Vagina (tissue), 2 donors: ENCODE measurements at places on chromosomes 6 and 20.
A peak's percentile ranks its signal among the peaks of the same experiment; 100 is the strongest.

DNA sequence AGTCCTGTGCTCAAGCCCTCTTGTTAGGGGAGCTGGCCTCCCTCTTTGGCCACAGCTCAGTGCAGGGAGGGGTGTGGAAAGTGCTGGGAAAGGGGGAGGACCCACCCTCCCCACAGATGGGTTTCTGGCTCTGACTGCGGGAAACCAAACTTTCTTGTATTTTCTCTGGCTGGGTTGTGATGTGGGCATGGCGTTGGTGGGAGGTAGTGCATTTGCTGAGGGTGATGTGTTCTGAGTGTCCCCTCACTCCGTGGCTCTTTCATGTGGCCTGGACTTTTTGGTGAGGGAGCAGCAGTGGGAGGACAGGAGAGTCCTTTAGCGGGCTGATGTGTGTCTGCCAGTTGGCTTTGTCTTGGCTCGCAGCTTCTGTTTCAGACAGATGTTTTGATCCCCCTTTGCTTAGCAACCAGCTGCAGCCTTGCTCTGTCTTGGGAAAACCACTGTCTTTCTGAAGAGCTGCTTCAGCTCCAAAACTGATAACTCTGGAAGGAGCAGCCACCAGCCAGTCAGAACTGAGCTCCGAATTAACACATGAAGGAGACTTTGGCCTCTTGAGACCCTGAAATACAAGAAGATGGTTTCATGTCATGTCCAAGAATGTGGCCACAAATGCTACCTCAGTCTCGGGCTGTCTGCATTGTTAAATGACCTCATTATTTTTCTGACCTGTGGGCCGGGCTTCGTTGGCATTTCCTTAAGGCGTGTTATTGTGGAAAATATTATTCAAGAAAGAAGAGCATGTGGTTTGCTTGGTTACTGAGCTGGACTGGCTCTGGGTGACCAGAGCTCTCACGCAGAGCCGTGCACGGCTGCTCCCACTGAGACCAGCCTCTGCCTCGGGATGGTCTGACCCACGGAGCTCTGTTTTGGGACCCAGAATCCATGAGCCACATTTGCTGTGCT is 21.5 kb downstream of the SYNJ2 start:
- H3K4me3 ChIP-seq = peak overlapping the region; percentile 5
- H3K4me1 ChIP-seq = peaks cover 34% of the 10 kb centered on the region
- H3K27ac ChIP-seq = peak overlapping the region; percentile 93
- no peaks in the 10 kb centered on the region for H3K36me3 ChIP-seq

DNA sequence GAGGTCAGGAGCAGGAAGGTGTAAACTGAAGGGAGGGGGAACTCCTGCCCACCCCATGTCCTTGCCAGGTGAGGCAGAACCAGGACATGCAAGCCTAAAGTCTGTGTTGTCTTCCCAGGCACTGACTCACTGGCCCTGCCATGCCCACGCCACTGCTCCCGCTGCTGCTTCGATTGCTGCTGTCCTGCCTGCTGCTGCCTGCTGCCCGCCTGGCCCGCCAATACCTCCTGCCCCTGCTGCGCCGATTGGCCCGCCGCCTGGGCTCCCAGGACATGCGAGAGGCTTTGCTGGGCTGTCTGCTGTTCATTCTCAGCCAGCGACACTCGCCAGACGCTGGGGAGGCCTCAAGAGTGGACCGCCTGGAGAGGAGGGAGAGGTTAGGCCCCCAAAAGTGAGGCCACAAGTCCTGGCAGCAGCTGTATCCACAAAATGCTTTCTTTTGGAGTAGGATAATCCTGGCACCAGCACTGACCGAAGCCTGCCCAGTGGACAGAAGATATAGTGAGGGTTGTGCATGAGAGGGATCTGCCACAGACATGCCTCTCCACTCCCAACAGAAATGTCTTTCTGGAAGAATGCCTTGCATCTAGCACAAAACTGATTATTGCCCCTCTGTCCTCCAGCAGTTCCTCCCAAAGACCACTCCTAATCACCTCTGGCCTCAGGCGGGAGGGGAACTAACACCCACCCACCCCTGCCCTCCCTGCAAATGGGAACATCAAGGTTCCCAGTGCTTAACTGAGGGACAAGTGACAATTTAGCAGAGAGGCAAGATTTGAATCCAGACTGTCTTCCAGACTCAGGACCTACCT is 812 bp downstream of the MYMX start:
- peaks cover 57% of the 10 kb centered on the region for H3K4me1 ChIP-seq
- DNase-seq = no peak
- no peaks in the 10 kb centered on the region for H3K36me3 ChIP-seq
- H3K27me3 ChIP-seq = no peaks in the 10 kb centered on the region
- H3K27ac ChIP-seq = peak overlapping the region; percentile 27

GRCh38 chr20:41166201-41167117 is 29.1 kb downstream of the PLCG1 start:
- H3K27ac ChIP-seq = no peak overlapping the region
- H3K4me3 ChIP-seq = no peak overlapping the region
- DNase-seq = no peak

- H3K27me3 ChIP-seq = no peaks in the 10 kb centered on the region
- H3K36me3 ChIP-seq = no peaks in the 10 kb centered on the region
- DNase-seq = no peak
- H3K4me3 ChIP-seq = no peak overlapping the region
Observed at GRCh38 chr6:75609639-75610590, 8.2 kb downstream of the SENP6 start.

DNA sequence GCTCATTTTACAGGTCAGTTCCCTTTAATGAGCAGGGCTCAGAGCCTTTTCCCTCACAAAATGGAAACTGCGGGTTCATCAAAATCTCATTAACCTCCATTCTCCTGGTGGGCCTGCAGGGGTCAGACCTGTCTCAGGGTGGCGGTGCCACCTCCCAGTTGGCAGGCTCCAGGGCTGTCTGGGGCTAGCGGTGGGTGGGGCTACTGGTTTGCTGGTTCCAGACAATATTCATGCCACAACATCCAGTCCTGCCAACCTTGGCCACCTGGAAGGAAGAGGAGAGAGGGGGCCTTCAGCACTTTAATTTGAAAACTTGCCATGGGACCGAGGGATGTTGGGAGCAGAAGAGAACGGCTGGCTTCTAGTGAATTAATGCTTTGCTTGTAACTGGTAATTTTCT is 41.9 kb upstream of the CTNNBL1 start:
- no peak overlapping the region for H3K27ac ChIP-seq
- no peaks in the 10 kb centered on the region for H3K27me3 ChIP-seq
- DNase-seq = no peak
- H3K4me1 ChIP-seq = no peaks in the 10 kb centered on the region

- peaks cover 8% of the 10 kb centered on the region for H3K4me1 ChIP-seq
- H3K27me3 ChIP-seq = no peaks in the 10 kb centered on the region
- no peaks in the 10 kb centered on the region for H3K36me3 ChIP-seq
- H3K27ac ChIP-seq = no peak overlapping the region
- DNase-seq = no peak
Observed at GRCh38 chr6:168826078-168826390, 385.1 kb downstream of the SMOC2 start.

DNA sequence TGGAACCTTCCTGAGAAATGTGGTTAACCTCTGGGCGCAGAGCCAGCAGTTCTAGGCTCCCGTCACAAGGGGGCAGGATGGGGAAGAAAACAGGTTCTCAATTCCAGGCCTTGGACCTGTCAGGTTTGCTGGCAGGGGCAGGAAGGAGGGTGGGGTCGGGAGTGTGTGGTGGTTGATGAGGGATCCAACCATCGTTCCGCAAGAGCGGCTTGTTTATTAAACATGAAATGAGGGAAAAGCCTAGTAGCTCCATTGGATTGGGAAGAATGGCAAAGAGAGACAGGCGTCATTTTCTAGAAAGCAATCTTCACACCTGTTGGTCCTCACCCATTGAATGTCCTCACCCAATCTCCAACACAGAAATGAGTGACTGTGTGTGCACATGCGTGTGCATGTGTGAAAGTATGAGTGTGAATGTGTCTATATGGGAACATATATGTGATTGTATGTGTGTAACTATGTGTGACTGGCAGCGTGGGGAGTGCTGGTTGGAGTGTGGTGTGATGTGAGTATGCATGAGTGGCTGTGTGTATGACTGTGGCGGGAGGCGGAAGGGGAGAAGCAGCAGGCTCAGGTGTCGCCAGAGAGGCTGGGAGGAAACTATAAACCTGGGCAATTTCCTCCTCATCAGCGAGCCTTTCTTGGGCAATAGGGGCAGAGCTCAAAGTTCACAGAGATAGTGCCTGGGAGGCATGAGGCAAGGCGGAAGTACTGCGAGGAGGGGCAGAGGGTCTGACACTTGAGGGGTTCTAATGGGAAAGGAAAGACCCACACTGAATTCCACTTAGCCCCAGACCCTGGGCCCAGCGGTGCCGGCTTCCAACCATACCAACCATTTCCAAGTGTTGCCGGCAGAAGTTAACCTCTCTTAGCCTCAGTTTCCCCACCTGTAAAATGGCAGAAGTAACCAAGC is 29.6 kb downstream of the SRSF3 start:
- peak overlapping the region; percentile 60 for H3K27ac ChIP-seq
- peak; percentile 92 for DNase-seq
- no peaks in the 10 kb centered on the region for H3K36me3 ChIP-seq
- no peak overlapping the region for H3K4me3 ChIP-seq
- H3K27me3 ChIP-seq = no peaks in the 10 kb centered on the region
